ENCODE measurements at places on chromosomes 3 and 15.

DNA sequence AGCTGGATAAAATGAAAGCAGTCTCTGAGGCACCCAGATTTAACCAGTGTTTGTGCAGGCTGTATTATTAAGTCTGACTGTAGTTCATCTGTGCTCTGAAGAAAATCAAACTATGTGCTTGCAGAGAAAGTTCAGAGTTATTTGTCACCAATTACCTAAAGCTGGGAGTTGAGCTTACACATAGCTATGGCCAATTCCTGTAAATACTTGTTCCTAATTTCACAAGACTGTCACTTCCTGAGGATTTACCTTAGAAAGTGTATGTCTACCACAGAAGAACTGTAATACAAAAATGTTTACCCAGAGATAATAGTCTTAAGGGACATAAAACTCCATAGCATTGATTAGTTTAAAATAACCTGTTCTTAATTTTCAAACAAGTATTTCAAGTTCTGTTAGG lies 628.4 kb upstream of the TGFBR2 start:
- no peak for DNase-seq

DNA sequence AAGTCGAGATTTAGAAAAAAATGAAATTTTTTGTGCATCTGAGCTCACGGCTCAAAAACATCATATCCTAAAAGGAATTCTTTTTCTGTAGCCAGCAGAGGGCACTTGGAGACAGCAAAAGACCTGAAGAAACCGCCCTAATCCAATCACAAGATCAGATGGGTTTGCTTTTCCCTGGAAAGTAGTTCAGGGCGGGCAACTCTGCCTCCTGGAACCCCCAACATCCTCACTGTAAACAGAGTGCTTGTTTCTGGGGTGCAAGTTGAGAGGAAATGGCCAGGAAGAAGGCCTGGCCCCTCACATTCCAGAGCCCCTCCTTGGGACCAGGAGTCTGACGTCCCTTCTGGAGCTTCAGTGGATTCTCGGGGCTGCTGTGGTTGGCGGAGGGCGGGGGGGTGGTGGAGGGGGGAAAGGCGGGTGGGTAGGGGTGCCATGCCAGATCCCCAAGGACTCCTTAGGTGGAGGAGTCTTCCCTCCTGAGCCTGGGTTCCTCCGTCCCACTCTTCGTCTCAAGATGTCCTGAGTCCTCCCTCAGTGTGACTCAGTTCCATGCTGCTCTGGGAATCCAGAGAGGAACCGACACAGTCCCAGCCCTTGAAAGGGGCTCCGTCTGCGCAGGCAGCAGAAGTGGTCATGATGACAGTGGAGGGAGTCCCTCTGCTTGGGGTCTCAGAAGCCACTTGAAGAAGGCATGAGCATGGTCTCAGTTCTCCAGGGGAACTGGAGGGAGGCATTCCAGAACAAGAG lies 35.9 kb downstream of the CCK start:
- DNase-seq = no peak

- peak; percentile 31 for DNase-seq
These were observed 317.8 kb upstream of the C2CD4B start for GRCh38 chr15:62482785-62483429.

DNA sequence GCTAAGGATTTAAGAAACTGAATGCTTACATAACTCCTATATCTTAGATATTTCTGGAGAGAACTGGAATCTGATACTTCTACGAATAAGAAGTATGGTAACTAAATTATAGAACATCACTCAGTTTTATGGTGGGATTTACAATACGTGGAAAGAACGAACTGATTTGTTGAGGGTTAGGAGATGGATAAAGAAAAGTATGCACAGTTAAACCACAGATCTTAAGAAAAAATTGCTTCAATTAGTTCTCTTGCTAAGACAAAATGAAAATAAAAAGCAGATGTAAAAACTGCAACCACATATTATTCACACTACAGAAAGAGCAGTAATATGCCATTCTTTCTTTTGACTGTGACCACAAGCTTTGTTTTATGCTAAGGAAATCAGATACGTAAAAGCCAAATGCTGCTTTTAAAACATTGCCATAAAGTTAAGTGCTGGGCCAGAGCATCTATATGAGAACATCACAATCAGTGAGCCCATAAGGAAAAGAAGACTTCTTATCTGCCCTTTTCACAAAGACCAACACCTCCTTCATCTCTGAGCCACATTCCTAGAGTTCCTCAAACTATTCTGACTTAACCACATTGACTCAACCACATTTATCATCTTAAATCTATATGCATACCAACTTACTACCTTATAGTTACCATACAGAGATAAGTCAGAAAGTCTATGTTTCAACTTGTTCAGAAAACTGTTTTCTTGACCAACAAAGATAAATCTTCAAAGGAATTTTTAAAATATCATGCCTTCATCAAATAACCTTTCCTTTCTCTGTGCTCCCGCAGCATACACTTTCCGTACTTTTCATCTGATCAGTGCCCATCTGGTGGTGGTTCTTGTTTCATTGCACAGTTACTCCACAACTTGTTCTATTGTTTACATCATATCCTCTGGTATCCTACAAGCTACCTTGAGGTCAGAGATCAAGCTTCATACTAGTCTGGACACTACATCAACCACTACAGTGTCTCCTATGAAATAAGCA lies 61.7 kb downstream of the FSIP1 start:
- DNase-seq = no peak

DNA sequence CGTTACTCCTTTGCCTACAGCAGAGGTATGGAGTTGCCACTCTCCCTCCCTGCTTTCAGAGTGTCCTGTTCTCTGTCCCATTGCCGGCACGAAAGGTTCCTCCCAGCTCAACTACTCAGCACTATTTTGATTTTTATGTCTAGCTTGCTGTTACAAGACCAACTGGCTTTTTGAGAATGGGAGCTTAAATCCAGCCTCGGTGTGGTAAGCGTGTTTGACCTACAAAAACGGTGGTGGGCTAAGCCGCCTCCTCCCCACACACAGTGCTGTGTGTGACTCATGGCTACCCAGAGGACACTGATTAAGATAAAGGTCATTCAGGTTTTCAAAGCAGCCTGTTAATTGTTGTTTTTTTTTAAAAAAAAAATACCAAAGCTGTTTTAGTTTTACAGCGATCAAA lies 64.5 kb downstream of the LRTM1 start:
- DNase-seq = no peak

GRCh38 chr3:195887670-195888069 lies 20.7 kb downstream of the TNK2 start:
- DNase-seq = no peak

- no peak for DNase-seq
These were observed 523.9 kb upstream of the AGTR1 start for GRCh38 chr3:148173851-148174250.
